Hematopoietic multipotent progenitor cell treated with erythropoietin and hydrocortisone succinate and interleukin-3 and kit ligand, for 17 days (in vitro differentiated cells): ENCODE measurements at places on chromosomes 12 and 14.

DNA sequence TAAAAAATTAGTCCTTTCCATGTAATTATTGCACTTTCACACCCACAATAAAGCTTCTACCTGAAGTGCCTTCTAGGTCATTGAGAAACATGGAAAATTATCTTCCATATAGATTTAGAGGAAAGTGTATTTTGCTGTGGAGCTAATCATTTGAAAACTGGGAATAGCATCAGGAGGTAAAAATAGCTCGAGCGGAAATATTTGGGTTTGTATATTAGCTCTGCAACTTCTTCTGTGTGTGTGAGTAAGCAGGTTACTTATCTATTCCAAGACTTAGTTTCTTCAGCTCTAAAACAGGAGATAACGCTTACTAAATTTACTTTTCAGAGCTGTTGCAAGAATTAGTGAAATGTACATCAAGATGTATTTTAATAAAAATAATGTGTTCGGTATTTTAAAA is 95.0 kb upstream of the MON2 start:
- peak; percentile 31 for DNase-seq

DNA sequence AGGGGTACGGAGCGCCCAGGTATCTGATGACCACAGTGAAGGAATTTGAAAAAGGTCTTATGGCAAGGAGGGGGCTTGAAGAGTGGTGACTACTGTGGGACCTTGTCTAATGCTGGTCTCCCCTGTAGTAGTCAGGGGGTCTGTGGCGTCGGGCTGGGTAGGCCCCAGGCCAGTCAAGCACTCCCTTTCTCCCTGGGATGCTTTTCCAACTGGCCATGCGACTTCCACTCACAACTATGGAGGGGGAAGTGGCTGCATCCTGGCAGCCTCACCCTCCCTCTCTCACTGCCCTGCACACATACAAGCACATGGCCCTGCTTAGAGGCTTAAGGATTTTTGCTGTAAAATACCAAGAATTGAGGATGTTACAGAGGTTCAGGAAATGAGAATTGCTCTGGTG is 4.1 kb downstream of the TSPAN11 start:
- DNase-seq = no peak

- DNase-seq = no peak
Observed at GRCh38 chr14:104871656-104872468, 6.8 kb downstream of the CEP170B start.

- no peak for DNase-seq
Observed at GRCh38 chr12:5884285-5884684, 60.8 kb downstream of the ANO2 start.

- no peak for DNase-seq
Observed at GRCh38 chr14:73862480-73862879, 10.8 kb downstream of the PTGR2 start.

- no peak for DNase-seq
Observed at GRCh38 chr12:93441081-93441616, 598 bp downstream of the UBE2N start.

- no peak for DNase-seq
Observed at GRCh38 chr12:51669996-51670395, 79.0 kb downstream of the SCN8A start.

DNA sequence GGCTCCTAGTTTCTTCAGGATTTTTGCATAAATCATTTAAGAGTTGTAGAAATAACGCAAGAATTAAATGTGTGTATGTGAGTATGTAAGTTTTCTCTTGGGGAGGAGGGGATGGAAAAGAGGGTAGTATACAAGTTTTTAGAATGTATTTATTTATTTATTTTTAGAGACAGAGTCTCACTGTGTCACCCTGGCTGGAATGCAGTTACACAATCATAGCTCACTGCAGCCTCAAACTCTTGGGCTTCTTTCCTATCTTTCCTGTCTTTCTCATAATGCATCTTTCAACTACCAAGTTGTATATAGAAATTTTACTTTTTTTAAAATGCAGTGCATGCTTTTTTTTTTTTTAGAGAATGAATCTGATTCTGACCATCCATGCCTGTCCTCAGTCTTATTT is 269.0 kb upstream of the GARIN2 start:
- DNase-seq = no peak

DNA sequence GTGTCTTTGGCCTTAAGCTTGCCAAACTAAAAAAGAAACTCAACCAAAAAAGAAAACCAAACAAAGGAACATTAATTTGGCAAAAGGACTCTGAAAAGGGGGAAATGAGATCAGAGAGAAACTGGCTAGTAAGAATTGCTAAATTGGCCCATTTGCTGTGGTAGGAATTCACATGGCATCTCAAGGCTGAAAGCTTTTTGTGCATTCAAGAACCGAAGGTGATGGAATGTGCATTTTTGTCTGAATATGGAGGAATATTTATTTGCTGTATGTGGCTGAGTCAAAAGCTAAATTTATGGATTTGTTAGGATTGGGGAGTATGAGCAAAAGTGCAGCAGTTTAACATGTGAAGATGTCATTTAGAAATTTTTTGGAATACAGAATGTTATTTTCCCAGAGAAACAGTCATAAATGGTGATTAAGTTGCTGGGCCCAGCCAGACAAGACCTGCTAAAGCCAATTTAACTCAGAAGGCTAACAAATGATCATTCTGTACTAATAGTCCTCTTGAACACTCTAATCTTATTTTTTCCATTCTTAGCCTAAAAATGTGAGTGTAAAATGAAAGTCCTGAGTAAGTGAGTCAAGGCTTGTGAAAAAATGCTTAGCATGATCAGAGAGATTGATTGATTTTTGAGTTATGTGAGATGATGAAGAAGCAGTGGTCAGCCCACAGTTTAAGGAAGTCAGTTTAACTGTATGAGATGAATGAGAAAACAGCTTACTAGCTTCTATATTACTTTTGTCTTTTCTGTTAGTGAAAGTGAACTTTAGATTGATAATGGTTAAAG is 94.1 kb downstream of the ANO6 start:
- DNase-seq = no peak

DNA sequence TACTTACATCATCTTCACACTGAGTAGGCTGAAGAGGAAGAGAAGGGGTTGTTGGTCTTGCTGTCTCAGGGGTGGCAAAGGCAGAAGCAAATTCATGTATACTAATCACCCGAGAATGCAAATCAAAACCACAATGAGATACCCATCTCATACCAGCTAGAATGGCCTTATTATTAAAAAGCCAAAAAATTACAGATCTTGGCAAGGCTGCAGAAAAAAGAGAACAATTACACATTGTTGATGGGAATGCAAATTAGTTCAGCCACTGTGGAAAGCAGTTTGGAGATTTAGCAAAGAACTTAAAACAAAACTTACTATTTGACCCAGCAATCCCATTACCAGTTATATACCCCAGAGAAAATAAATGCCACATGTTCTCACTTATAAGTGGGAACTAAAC is 154.9 kb downstream of the SEC23A start:
- no peak for DNase-seq

DNA sequence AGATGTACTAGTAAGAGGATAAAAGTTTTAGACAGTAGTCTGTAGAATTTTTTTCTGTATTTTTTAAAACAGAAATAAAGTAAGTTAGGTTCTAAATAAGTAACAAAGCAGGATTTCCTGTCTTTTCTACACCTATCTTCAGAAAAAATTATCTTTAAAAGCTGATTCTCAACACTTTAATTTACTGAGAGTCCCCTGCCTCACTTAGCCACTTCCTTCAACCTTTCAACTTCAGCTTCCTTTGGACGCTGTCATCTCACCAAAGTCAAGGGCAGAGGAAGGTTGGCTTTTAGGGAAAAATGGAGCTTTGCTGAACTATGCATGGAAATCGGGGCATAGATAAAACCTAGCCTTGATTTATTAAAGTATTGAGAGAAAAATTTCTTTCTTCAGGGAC is 44.9 kb upstream of the CERS5 start:
- no peak for DNase-seq

DNA sequence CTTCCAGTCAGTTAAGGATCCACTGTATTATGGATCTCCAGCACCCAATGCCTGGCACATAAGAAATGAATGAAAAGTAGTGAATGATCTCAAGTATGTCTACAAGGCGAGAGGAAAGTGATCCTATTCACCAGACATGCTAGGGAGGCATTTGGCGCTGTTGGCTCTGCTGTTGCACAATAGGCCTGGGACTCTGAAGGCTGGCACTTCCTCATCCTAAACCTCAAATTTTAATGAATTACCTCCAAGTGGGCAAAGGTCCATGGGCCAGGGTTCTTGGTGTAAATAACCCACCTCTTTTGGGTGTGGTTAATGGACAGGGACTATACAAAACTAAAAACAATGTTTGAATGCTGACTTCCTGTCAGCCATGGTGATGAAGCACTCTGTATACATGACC is 173.4 kb upstream of the PZP start:
- DNase-seq = no peak
